GM12878 (cell line): ENCODE measurements at places on chromosomes 7 and 10. TPM values are rescaled to one million over a fixed set of nuclear protein-coding genes. Genes with fewer than 3 reads are reported as not detected.

Gene CYP3A4
- 0.11 and 0.21 TPM in 2 replicates for total RNA-seq

Gene SLC18A3
- not detected in 2 replicates for total RNA-seq

GRCh38 chr7:127638197-127638596, 13.8 kb upstream of the SND1 start:
- no peak overlapping the region for H3K4me3 ChIP-seq
- H3K36me3 ChIP-seq, result no peaks in the 10 kb centered on the region
- DNase-seq, result no peak
- no peaks in the 10 kb centered on the region for H3K27me3 ChIP-seq

GRCh38 chr10:6610647-6611046, 30.6 kb upstream of the PRKCQ start:
- H3K27me3 ChIP-seq, result no peaks in the 10 kb centered on the region
- no peak overlapping the region for H3K4me3 ChIP-seq
- H3K4me1 ChIP-seq, result no peaks in the 10 kb centered on the region
- no peaks in the 10 kb centered on the region for H3K36me3 ChIP-seq
- no peak overlapping the region for H3K27ac ChIP-seq

GRCh38 chr7:24836084-24836483, 78.8 kb upstream of the GSDME start:
- peak; percentile 76 for DNase-seq
- peaks cover 48% of the 10 kb centered on the region for H3K4me1 ChIP-seq
- H3K36me3 ChIP-seq, result no peaks in the 10 kb centered on the region
- peak overlapping the region; percentile 29; the same call in 1 of the 2 replicates for H3K27ac ChIP-seq
- 0 out of 2 replicates have a peak overlapping the region, but pooled peaks have one; percentile 9 for H3K4me3 ChIP-seq

DNA sequence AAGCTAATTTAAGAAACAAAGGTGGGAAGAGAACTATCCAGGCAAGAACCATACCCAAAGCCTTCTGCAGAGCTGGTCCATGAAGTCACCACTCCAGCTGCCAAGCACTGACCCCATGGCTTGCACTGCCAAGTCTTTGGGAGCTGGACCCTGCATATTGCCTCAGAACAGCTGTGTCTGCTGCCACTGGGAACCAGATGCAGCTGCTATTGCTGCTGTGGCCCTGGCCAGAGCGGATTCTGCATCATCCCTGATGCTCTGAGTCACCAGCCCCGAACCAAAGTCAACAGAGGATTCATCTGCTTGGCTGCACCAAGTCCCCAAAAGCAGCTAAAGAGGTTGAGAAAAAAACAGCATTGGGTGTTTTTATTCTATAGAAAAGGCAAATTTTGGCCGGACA, 39.2 kb upstream of the GSAP start:
- DNase-seq, result no peak
- no peak overlapping the region for H3K27ac ChIP-seq
- no peaks in the 10 kb centered on the region for H3K36me3 ChIP-seq
- 0 out of 2 replicates have a peak, but pooled peaks cover 3% of the 10 kb centered on the region for H3K4me1 ChIP-seq

Gene GTF2I
- total RNA-seq, result 161 and 172 TPM in 2 replicates

DNA sequence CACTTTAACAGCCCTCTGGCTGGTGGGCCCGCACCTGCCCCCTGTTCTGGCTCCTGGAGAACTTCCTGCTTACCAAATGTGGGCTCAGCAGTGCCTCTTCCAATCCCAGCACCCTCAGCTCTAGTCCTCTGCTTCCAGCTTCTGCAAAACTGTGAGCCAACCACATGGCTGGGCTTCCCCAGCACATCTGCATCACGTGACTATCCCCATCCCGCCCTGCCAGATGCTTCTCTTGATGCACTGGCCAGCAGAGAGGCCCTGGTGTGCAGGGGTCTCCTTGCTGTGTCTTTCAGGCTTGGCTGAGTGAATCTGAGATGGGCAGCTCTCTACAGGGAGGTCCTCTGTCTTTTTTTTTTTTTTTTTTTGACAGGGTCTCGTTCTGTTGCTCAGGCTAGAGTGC, 43.8 kb upstream of the DMBT1 start:
- no peaks in the 10 kb centered on the region for H3K27me3 ChIP-seq
- DNase-seq, result no peak
- no peak overlapping the region for H3K27ac ChIP-seq

Gene TAS2R41
- not detected in 2 replicates for total RNA-seq

GRCh38 chr7:114293289-114294012, 121.2 kb upstream of the FOXP2 start:
- H3K27me3 ChIP-seq, result no peaks in the 10 kb centered on the region
- no peak overlapping the region for H3K4me3 ChIP-seq
- no peaks in the 10 kb centered on the region for H3K36me3 ChIP-seq
- H3K4me1 ChIP-seq, result no peaks in the 10 kb centered on the region

Gene DYDC2
- total RNA-seq, result not detected in 2 replicates

GRCh38 chr10:70998086-70998485, 109.7 kb upstream of the PCBD1 start:
- no peak for DNase-seq
- H3K27me3 ChIP-seq, result no peaks in the 10 kb centered on the region; the same call in 1 of the 2 replicates
- H3K27ac ChIP-seq, result no peak overlapping the region
- H3K36me3 ChIP-seq, result no peaks in the 10 kb centered on the region
- H3K4me3 ChIP-seq, result no peak overlapping the region

GRCh38 chr10:89651916-89652573, 7.0 kb upstream of the PANK1 start:
- DNase-seq, result no peak
- no peaks in the 10 kb centered on the region for H3K27me3 ChIP-seq
- H3K4me1 ChIP-seq, result peaks cover 23% of the 10 kb centered on the region

GRCh38 chr7:55969391-55969790, 5.0 kb downstream of the NIPSNAP2 start:
- H3K27ac ChIP-seq, result no peak overlapping the region
- no peaks in the 10 kb centered on the region; the same call in 1 of the 2 replicates for H3K36me3 ChIP-seq
- DNase-seq, result no peak
- H3K4me3 ChIP-seq, result no peak overlapping the region

Gene EN2
- total RNA-seq, result not detected in 2 replicates

Gene NUPR2
- total RNA-seq, result not detected in 2 replicates

- H3K4me1 ChIP-seq, result no peaks in the 10 kb centered on the region
- peaks cover 5% of the 10 kb centered on the region for H3K36me3 ChIP-seq
- H3K27ac ChIP-seq, result no peak overlapping the region
- no peak overlapping the region for H3K4me3 ChIP-seq
- H3K27me3 ChIP-seq, result no peaks in the 10 kb centered on the region
These were observed 17.8 kb downstream of the CCNJ start for GRCh38 chr10:96061232-96061631.

GRCh38 chr7:2405201-2405600, 1.8 kb downstream of the CHST12 start:
- H3K4me3 ChIP-seq, result peak overlapping the region; percentile 70
- peak overlapping the region; percentile 84 for H3K27ac ChIP-seq
- no peaks in the 10 kb centered on the region for H3K27me3 ChIP-seq
- peaks cover 3% of the 10 kb centered on the region; the same call in 1 of the 2 replicates for H3K36me3 ChIP-seq
- peaks cover 42% of the 10 kb centered on the region for H3K4me1 ChIP-seq
- DNase-seq, result no peak

Gene MYL7
- total RNA-seq, result not detected in 2 replicates

- H3K4me3 ChIP-seq, result no peak overlapping the region
- no peaks in the 10 kb centered on the region for H3K36me3 ChIP-seq
- no peak overlapping the region for H3K27ac ChIP-seq
These were observed 2.8 kb upstream of the PPP1R3C start for GRCh38 chr10:91635401-91636400.

Gene SPDYE6
- not detected in 2 replicates for total RNA-seq

Gene NACAD
- total RNA-seq, result not detected in 2 replicates

DNA sequence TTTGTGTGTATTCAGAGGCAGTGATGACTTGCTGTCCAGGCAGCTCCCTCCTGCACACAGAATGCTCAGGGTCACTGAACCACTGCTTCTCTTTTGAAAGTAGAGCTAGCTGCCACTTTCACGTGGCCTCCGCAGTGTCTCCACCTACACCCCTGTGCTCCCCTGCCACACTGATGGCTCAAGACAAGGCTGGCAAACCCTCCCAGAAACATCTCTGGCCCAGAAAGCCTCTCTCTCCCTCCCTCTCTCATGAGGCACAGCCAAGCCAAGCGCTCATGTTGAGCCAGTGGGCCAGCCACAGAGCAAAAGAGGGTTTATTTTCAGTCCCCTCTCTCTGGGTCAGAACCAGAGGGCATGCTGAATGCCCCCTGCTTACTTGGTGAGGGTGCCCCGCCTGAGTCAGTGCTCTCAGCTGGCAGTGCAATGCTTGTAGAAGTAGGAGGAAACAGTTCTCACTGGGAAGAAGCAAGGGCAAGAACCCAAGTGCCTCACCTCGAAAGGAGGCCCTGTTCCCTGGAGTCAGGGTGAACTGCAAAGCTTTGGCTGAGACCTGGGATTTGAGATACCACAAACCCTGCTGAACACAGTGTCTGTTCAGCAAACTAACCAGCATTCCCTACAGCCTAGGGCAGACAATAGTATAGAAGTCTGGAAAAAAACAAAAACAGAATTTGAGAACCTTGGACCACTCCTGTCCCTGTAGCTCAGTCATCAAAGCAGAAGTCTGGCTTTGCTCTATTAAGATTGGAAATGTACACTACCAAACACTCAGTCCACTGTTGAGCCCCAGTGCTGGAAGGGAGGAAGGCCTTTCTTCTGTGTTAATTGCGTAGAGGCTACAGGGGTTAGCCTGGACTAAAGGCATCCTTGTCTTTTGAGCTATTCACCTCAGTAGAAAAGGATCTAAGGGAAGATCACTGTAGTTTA, 15.8 kb downstream of the SCD start:
- no peaks in the 10 kb centered on the region; the same call in 1 of the 2 replicates for H3K4me1 ChIP-seq
- no peaks in the 10 kb centered on the region for H3K27me3 ChIP-seq
- DNase-seq, result no peak
- peaks cover 4% of the 10 kb centered on the region for H3K36me3 ChIP-seq
- H3K4me3 ChIP-seq, result no peak overlapping the region
- no peak overlapping the region for H3K27ac ChIP-seq

- H3K27me3 ChIP-seq, result no peaks in the 10 kb centered on the region
- no peaks in the 10 kb centered on the region for H3K4me1 ChIP-seq
- DNase-seq, result no peak
- H3K27ac ChIP-seq, result no peak overlapping the region
These were observed 56.7 kb downstream of the ITIH5 start for GRCh38 chr10:7610026-7610425.

- H3K4me3 ChIP-seq, result no peak overlapping the region
- H3K36me3 ChIP-seq, result peaks cover 9% of the 10 kb centered on the region
- no peak for DNase-seq
These were observed 13.6 kb downstream of the EIF4EBP2 start for GRCh38 chr10:70417568-70417967.

DNA sequence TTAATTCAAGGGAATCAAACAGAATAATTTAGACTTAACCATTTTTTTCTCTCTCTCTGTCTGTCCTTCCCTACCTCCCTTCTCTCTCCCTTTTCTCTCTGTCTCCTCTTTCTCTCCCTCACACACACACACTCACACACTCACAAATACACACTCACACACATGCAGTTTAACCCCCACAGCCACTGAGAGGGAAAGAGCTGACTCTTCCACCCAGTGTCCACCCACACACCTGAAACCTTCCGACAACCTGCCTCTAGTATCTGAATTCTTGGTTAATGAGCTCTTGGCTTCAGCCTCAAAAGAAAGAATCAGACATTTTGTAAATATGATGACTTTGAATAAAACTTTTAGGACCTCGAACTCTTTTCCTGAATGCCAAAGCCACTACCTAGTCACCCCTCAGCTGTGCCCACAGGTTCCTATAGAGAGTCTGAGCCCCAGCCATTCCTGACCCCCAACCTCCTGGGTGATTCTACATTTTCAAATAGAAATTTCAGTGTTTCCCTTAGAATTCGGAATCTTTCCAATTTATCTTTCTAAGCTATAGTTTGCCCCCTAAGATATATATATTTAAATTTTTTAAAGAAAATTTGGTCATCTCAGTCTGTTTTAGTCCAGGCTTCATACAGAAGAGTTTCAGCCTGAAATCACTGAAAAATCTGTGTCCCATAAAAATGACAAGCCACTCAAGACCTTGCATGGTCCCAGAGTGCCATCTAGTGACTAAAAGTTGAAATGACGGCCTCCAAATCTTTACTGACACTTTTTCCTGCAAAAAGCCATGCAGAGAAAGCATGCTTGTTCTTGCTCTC, 202.8 kb downstream of the IPMK start:
- no peaks in the 10 kb centered on the region for H3K36me3 ChIP-seq
- no peak overlapping the region for H3K4me3 ChIP-seq
- H3K27ac ChIP-seq, result no peak overlapping the region
- H3K27me3 ChIP-seq, result no peaks in the 10 kb centered on the region

GRCh38 chr10:117327262-117327661, 48.0 kb downstream of the PDZD8 start:
- no peak overlapping the region for H3K4me3 ChIP-seq
- H3K36me3 ChIP-seq, result no peaks in the 10 kb centered on the region; the same call in 1 of the 2 replicates
- H3K27me3 ChIP-seq, result no peaks in the 10 kb centered on the region
- H3K27ac ChIP-seq, result no peak overlapping the region
- DNase-seq, result no peak

- H3K27ac ChIP-seq, result no peak overlapping the region
- H3K4me3 ChIP-seq, result no peak overlapping the region
- DNase-seq, result no peak
- no peaks in the 10 kb centered on the region for H3K4me1 ChIP-seq
These were observed 130.1 kb upstream of the MALRD1 start for GRCh38 chr10:18918532-18918931.

DNA sequence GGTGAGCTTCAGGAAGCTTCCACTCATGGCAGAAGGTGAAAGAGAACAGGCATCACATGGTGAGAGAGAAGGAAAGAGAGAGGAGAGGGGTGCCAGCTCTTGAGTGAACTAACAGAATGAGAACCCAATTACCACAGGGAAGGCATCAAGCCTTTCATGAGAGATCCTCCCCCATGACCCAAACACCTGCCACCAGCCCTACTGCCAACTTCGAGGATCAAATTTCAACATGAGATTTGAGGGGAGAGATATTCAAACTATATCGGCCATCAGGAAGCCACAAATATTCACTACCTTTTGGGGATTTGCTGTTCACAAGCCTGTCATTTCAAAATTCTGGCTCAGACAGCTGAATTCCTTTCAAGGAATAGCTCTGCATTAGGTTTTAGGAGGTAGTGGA, 39.9 kb upstream of the SMNDC1 start:
- no peaks in the 10 kb centered on the region for H3K36me3 ChIP-seq
- H3K4me3 ChIP-seq, result no peak overlapping the region
- H3K27me3 ChIP-seq, result no peaks in the 10 kb centered on the region
- no peak overlapping the region for H3K27ac ChIP-seq

GRCh38 chr10:100349672-100350071, 2.6 kb downstream of the SCD start:
- H3K4me1 ChIP-seq, result peaks cover 18% of the 10 kb centered on the region
- peaks cover 47% of the 10 kb centered on the region for H3K36me3 ChIP-seq
- no peak for DNase-seq
- peak overlapping the region; percentile 86 for H3K4me3 ChIP-seq
- no peak overlapping the region for H3K27ac ChIP-seq
